ENCODE measurements at places on chromosomes 12 and 14. TPM values are rescaled to one million over a fixed set of nuclear protein-coding genes. Genes with fewer than 3 reads are reported as not detected.

DNA sequence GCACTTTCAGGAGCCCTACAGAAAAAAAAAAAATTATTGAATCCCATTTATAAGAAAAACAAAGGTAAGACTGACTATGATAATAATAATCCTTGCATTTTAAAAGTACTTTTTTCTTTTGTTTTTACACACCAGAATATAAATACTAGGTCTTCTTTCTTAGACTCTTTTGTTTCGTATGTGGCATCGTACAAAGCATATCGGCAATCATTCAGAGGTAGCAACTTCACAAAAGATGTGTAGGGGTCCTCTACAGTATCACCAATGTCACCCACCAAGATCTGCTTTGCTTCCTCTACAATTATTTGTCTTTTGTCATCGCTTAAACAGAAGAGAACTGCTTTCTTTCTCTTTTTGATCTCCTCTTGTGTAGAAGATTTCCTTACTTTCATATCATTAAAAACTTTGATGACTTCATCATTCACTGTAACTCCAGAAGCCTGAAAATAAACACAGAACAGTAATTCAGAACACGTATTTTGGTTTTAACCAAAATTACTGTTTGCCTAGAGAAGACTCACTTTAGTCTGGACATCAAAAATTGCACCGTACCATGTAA, 1.2 kb downstream of the CFL2 start:
- no peak for DNase-seq

DNA sequence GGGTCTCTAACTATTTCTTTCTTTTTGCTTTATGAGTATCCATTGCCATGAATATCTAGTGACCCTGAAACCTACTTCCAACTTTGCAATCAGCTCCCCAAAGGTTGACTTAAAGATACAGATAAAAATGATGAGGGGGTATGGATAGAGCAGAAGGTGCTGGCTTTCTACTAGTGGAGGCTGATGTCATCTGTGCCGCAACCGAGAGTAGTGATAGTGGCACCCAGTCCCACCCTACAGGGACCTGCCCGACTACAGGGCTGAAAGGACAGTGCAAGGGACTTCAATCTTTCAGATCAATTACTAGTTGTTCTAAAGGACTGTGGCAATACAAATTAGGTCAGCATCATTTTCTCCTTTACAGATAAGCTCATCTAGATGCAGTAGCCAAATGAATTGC, 806.0 kb downstream of the VRK1 start:
- peak; percentile 58 for DNase-seq

GRCh38 chr12:45522227-45522626, 207.3 kb upstream of the ARID2 start:
- no peak for DNase-seq

The B4GALNT3 gene
- 1.1 TPM for total RNA-seq

- no peak for DNase-seq
These were observed 581 bp downstream of the ARG2 start for GRCh38 chr14:67620217-67620785.

The LHX5 gene
- not detected for total RNA-seq

The MFAP5 gene
- total RNA-seq: not detected

The CDK17 gene
- total RNA-seq: 160 TPM

DNA sequence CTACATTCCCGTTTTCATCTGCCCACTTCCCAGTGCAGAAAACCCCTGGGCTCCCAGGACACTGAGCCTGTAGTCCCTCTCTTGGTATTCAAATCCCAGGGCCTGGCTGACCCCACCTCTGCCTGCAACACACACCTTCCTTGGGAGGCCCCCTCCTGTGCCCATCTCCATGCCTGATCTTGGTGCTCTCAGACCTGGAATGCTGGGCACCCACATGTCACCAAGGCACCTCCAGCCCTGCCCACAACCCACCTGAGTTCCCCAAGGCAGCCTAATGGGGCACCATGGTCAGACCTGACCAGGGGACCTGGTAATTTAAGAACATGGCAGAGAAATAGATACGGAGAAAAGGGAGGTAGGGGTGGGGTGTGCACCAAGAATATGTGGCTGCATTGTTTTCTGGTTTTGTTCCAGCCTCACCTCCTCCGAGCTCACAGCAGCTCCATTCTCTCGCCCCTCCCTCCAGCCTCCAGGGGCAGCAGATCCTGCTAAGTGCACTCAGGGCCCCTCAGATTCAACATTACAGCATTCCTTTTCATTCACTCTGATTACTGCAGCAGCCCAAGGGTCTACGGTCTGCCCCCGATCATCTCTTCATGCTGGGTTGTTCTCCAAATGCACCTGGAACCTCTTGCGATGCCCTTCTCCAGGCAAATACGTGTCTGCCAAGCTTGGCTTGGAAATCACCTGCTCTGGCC, 9.2 kb upstream of the HSP90AA1 start:
- no peak for DNase-seq

DNA sequence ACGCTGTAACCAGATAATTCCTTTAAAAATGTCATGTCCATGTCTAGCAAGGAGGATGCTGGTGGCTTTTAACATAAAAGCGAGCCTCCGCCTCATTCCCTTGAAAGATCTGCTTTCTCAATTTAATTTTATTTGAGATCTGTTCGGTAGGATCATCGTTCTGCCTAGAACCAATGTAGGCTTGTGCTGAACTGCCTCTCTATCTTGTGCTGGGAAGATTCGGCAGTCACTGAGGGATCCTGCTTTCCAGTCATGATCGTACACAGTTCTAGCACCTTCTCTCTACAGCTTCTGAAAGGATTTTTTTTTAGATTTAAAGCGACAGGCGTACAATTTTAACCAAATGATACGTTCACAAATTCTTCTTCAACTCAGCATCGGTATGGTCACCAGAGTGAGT, 54.3 kb downstream of the PEBP1 start:
- no peak for DNase-seq

DNA sequence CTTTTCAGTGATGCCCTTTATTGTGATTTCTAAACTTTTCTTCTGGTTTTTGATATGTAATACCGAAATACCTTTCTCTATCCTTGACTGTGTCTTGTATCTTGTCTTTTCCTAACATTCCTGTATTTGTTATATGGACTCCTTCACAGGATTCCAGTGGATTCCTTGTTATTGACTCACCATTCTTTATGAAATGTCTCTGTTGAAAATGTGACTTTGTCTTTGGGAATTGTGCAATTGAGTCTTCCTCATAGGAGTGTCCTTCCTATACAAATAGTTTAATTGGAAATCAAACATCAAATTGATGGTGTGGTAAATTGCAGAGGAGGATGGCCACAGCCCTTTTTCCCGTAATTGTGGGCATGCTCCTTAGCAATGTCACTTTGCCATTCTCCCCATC, 296.6 kb upstream of the KITLG start:
- no peak for DNase-seq

- DNase-seq: no peak
These were observed 19.6 kb upstream of the TMEM106C start for GRCh38 chr12:47943623-47944340.

Measured in CD8-positive, alpha-beta T cell (primary cell).